Uterine smooth muscle cell (primary cell): ENCODE measurements at places on chromosomes 3 and 15. TPM values are rescaled to one million over a fixed set of nuclear protein-coding genes. Genes with fewer than 3 reads are reported as not detected.

The CISH gene
- total RNA-seq = 0.44 and 0.62 TPM in 2 replicates

The GPR149 gene
- total RNA-seq = not detected in 2 replicates

The SAMMSON gene
- 0.11 and 0.25 TPM in 2 replicates for total RNA-seq

The CRBN gene
- total RNA-seq = 80.2 and 106 TPM in 2 replicates

The NLGN1 gene
- total RNA-seq = 11.2 and 20.1 TPM in 2 replicates

The GOLGA8J gene
- total RNA-seq = under 0.01 and 0.11 TPM in 2 replicates

The MB21D2 gene
- total RNA-seq = 7.6 and 18.7 TPM in 2 replicates

The HLTF gene
- 58.2 and 74.6 TPM in 2 replicates for total RNA-seq

The NPTN gene
- 142 and 154 TPM in 2 replicates for total RNA-seq

The PLA2G4E gene
- total RNA-seq = not detected in 2 replicates

The SI gene
- total RNA-seq = not detected in 2 replicates

The NMB gene
- 3.6 and 4.0 TPM in 2 replicates for total RNA-seq

The ERC2 gene
- total RNA-seq = 0.55 and 0.75 TPM in 2 replicates

The PARP15 gene
- under 0.01 and 0.11 TPM in 2 replicates for total RNA-seq

The FAM81A gene
- 0.66 and 1.00 TPM in 2 replicates for total RNA-seq

The DCLK3 gene
- total RNA-seq = under 0.01 TPM in 1 of 2 replicates, not detected in the other

The MUC13 gene
- total RNA-seq = not detected in 2 replicates

The LCMT2 gene
- 11.2 and 13.2 TPM in 2 replicates for total RNA-seq

The BFSP2 gene
- total RNA-seq = not detected in 2 replicates

The HIGD2B gene
- not detected in 2 replicates for total RNA-seq

The DUSP7 gene
- 7.9 and 8.6 TPM in 2 replicates for total RNA-seq

The VIPR1 gene
- total RNA-seq = not detected in 2 replicates

The CLDND1 gene
- total RNA-seq = 117 and 120 TPM in 2 replicates

The SETD2 gene
- 35.9 and 37.1 TPM in 2 replicates for total RNA-seq

The BMF gene
- 2.4 and 3.1 TPM in 2 replicates for total RNA-seq

The GLDN gene
- 0.22 and 0.37 TPM in 2 replicates for total RNA-seq

The MCF2L2 gene
- 0.66 and 1.9 TPM in 2 replicates for total RNA-seq

The HESX1 gene
- total RNA-seq = 1.4 TPM in 1 of 2 replicates, not detected in the other

The POLR2M gene
- 129 and 209 TPM in 2 replicates for total RNA-seq

The SERINC4 gene
- total RNA-seq = 0.11 TPM in 1 of 2 replicates, not detected in the other

The EPHB3 gene
- 4.5 and 8.5 TPM in 2 replicates for total RNA-seq

The EXD1 gene
- 0.11 TPM in 1 of 2 replicates, not detected in the other for total RNA-seq

The TLR9 gene
- under 0.01 TPM in 1 of 2 replicates, not detected in the other for total RNA-seq

The CPNE9 gene
- not detected in 2 replicates for total RNA-seq

The GOLGA6L24 gene
- not detected in 2 replicates for total RNA-seq

The C3orf85 gene
- total RNA-seq = not detected in 2 replicates

The ALS2CL gene
- total RNA-seq = 1.4 and 1.9 TPM in 2 replicates

The NDUFB5 gene
- total RNA-seq = 88.2 and 103 TPM in 2 replicates

The CPEB1 gene
- total RNA-seq = 34.7 and 35.2 TPM in 2 replicates

The NR2F2 gene
- total RNA-seq = 30.2 and 41.1 TPM in 2 replicates

The ITIH1 gene
- not detected in 2 replicates for total RNA-seq

The CEP70 gene
- 56.3 and 60.1 TPM in 2 replicates for total RNA-seq

The PLCB2 gene
- 0.12 and 0.66 TPM in 2 replicates for total RNA-seq

The RBSN gene
- total RNA-seq = 29.0 and 30.4 TPM in 2 replicates

The SLITRK3 gene
- under 0.01 and 0.11 TPM in 2 replicates for total RNA-seq
